Uterus (tissue), 4 donors: ENCODE measurements at places on chromosomes 12 and 14. TPM values are rescaled to one million over a fixed set of nuclear protein-coding genes. Genes with fewer than 3 reads are reported as not detected.

GRCh38 chr12:111838353-111838752, 3.7 kb upstream of the MAPKAPK5 start:
- DNase-seq, result no peak

GRCh38 chr12:9344541-9344940, 136.3 kb upstream of the PZP start:
- DNase-seq, result no peak

The BHLHE41 gene
- total RNA-seq, result 5.4 TPM

The KLHDC1 gene
- total RNA-seq, result 35.3 TPM
